ENCODE measurements at places on chromosomes 16 and 17. TPM values are rescaled to one million over a fixed set of nuclear protein-coding genes. Genes with fewer than 3 reads are reported as not detected.

Gene NAGS
- total RNA-seq, result 0.64 TPM

Gene PIGW
- 8.6 TPM for total RNA-seq

Gene GNG13
- total RNA-seq, result not detected

Gene HSD11B2
- not detected for total RNA-seq

Gene HASPIN
- 5.5 TPM for total RNA-seq

Gene IL17C
- not detected for total RNA-seq

Gene ECI1
- 50.9 TPM for total RNA-seq

Gene TBC1D16
- total RNA-seq, result 32.8 TPM

Gene KRT9
- total RNA-seq, result not detected

Gene FUS
- total RNA-seq, result 47.4 TPM

Gene LDHD
- total RNA-seq, result 0.64 TPM

Gene UNK
- 23.5 TPM for total RNA-seq

Gene METRN
- total RNA-seq, result 44.5 TPM

Gene TAT
- not detected for total RNA-seq

Gene C16orf46
- 0.86 TPM for total RNA-seq

Gene TTLL6
- under 0.01 TPM for total RNA-seq

Gene AIPL1
- total RNA-seq, result not detected

Gene TNFRSF13B
- not detected for total RNA-seq

Gene TMEM235
- total RNA-seq, result not detected

Gene TCAP
- total RNA-seq, result not detected

Gene ZSCAN10
- total RNA-seq, result under 0.01 TPM

Gene RPL13
- 2,350 TPM for total RNA-seq

Gene CCDC78
- total RNA-seq, result 1.3 TPM

Gene GP2
- not detected for total RNA-seq

Gene HP
- not detected for total RNA-seq

Gene ENPP7
- not detected for total RNA-seq

Gene HBA1
- not detected for total RNA-seq

Gene PABPN1L
- total RNA-seq, result not detected

Gene KRTAP3-1
- not detected for total RNA-seq

Gene KRT24
- not detected for total RNA-seq

Gene CES5A
- total RNA-seq, result not detected

Gene PIK3R5
- under 0.01 TPM for total RNA-seq

Gene CSF3
- total RNA-seq, result 0.97 TPM

Gene PMFBP1
- total RNA-seq, result under 0.01 TPM

Gene DHRS7C
- not detected for total RNA-seq

Gene KRT33A
- total RNA-seq, result not detected

Gene CCL22
- not detected for total RNA-seq

Gene HIGD1B
- total RNA-seq, result not detected

Gene RSKR
- 5.6 TPM for total RNA-seq

Gene SLC16A5
- 5.6 TPM for total RNA-seq

Gene FBXW10
- 0.32 TPM for total RNA-seq

Gene NRN1L
- total RNA-seq, result not detected

Gene MED13
- 65.1 TPM for total RNA-seq

Gene ORAI3
- total RNA-seq, result 43.6 TPM

Gene CDH11
- 265 TPM for total RNA-seq

Gene FNDC8
- not detected for total RNA-seq

Gene WNT3
- total RNA-seq, result 0.97 TPM
